OCI-M1 (cell line): ENCODE measurements at places on chromosomes 16 and 17.

- DNase-seq, result no peak
Observed at GRCh38 chr17:35129973-35130351, 8.5 kb downstream of the FNDC8 start.

DNA sequence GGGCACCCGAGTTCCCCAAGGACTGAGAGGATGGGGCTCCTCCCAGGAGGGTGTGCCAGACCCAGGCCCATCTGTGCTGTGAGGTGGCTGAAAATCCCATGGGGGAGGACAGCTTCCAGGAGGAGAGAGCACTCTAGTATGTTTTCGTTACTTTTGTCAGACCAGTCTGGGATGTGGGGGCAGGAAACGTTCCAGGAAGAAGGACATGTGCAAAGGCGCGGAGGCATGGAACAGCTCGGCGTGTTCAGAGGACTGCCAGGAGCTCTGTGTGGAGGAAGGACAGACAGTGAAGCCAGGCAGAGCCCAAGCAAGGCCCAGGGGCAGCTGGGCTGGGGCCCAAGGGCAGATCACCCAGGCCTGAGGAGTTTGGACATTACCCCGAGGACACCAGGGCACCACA lies 7.0 kb downstream of the CA4 start:
- DNase-seq, result no peak

DNA sequence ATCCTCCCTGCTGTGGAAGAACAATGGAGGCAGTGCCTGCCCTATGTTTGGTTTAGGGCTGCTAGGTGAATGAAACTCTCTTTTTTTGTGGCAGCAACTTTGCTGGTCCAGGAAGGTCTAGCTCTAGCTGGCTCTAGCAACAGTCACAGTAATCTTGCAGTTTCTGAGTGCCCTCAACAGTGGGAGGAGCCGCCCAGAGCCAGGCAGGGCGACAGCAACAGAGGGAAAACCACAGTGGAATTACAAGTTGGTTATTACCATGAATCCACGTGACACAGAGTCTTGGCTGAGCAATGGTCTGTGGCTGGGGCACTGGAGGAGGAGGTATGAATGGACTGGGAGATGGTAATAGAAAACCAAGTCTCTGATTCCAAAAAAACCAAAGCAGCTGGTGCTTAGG lies 10.3 kb downstream of the HSPB9 start:
- DNase-seq, result peak; percentile 84

GRCh38 chr17:82396601-82397435 lies 21.3 kb upstream of the HEXD start:
- no peak for DNase-seq

DNA sequence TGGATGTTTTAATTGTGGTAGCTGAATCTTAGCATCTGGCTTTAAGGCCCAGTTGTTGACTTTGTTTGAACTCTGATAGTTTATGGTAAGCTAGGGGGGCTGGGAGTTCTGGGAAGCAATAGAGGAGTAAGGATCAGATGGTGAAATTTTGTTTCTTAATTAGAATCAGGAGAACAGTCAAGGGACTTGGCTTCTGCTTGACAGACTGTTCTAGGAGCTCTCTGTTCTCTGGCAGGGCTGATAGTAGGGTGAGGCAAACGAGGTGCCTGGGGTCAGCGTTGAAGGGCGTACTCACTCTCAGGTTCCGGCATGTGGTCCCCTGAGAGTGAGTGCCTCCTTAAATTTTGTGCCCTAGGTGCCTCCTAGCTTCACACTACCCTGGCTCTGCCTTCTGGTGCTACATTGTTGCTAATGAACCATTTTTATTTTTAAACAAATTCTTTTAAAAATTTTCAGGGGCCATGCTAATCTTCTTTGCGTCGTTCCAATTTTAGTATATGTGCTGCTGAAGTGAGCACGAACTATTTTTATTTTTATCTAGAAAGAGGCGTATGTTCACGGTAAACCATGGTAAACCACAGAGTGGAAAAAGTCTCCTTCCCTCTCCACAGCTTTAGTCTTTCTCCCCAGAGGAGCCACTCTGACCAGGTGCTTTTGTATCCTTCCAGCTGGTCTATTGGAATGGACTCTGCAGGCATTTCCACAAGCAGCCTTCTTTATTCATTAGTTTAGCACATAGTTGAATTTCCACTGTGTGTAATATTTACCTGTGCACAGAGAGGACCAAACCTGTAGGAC lies 19.7 kb downstream of the SLC7A6 start:
- DNase-seq, result peak; percentile 54

GRCh38 chr17:57187391-57187790 lies 68.9 kb upstream of the MSI2 start:
- no peak for DNase-seq

- no peak for DNase-seq
Observed at GRCh38 chr17:44002141-44002848, 2.1 kb upstream of the NAGS start.

- DNase-seq, result peak; percentile 51
Observed at GRCh38 chr17:18093616-18094408, 6.1 kb downstream of the DRG2 start.

- no peak for DNase-seq
Observed at GRCh38 chr16:75080205-75081029, 36.2 kb downstream of the LDHD start.

DNA sequence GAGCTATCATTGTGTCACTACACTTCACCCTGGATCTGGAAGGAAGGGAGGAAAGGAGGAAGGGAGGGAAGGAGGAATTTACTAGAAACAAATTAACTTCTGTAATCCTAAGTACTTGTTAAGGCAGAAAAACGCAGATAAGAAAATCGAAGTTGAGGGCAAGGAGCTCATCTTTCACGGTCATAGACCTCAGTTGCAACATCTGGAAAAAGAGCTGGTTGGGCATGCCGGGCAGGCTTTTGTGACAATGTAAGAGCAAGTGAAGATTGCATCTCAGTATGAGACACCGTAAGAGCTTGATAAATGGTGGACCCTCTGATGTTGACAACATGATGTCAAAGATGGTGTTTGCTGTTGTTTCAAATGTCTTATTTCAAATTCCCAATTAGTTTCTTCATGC lies 721.5 kb downstream of the MAF start:
- DNase-seq, result no peak

DNA sequence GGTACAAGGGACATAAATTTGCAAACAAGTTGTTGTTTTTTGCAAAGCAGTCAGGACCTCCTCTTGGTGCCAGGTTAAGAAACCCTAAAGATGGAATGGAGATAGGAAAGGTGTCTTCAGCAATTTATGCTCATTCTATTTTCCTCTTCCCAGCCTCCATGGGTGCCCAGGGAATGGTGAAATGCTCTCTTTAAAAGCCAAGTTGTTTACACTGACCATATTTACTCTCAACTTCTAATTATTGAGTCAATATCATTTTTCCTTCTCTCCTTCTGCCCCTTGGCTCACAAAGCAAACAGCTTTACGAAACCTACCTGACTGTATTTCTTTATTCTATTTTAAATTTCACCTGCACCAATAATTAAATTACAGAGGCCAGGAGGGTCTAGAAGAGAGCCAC lies 138.5 kb upstream of the IRX3 start:
- DNase-seq, result no peak

DNA sequence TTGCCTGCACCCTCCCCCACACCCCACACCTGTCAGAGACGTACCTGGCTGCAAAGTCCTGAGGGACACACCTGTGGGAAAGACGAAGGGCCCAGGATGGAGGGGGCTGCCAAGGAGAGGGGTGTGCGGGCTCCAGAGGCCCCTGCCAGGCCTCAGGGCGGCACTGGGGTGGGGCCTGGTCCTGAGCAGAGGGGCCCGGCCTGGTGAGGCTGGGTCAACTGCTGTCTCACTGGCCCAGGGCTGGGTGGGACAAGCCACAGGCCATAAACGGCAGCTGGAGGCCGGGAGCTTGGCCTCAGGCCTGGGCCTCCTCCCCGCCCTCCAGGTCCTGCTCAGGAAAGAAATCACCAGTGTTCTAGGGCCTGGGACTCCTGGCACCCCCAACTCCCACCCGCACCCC lies 510 bp downstream of the TPSG1 start:
- DNase-seq, result no peak

- DNase-seq, result no peak
Observed at GRCh38 chr16:61263400-61263799, 772.8 kb downstream of the CDH8 start.

DNA sequence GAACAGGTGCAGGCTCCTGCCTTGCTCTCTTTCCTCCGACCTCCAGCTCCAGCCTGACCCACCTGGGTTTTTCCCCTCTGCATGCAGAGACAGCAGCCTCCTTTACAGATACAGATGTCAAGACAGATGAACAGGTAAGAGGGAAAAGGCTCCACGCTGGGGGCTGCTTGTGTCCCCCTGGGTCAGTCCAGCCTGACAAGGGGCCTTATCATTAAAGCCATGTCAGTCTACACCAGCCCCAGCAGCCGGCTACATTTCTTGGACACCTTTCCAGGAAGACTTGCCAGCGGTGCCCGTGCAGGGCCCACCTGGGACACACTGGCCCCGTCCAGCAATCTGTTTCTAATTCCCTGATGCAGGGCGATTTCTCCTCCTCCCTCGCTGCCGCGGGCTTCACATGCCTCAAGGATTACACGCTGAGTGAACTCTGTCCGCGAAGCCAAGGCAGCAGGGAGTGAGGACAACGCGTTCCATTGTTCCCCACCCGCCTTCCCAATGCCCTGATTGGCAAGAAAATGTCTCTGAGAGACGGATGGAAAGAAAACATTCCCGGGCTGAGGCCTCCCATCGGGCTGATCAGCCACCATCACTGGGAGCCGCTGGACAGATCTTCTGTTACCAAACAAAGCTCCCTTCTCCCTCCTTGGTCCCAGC lies 184.7 kb downstream of the C16orf95 start:
- no peak for DNase-seq

- DNase-seq, result peak; percentile 18
Observed at GRCh38 chr16:67663151-67663876, 2.6 kb downstream of the PARD6A start.

GRCh38 chr17:31745964-31746600 lies 113.0 kb downstream of the COPRS start:
- DNase-seq, result no peak

GRCh38 chr17:74485022-74485743 lies 18.7 kb downstream of the CD300A start:
- DNase-seq, result no peak

DNA sequence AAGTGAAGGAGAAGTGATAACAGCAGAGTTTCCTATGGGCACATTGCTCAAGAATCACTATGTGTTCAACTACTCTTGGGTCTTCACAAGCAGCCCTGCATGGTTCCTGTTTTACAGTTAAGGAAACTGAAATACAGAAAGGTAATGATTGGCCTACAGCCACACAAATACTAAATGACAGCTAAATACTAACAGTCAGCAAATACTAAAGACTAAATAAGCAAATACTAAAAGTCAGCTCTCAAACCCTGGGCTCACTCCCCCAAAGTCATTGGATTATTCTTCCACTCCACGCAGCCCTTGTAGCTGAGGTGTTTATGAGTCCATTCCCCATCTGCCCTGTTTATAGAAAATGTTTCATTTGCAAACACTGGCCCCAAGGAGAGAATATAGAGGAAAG lies 372.7 kb upstream of the CDH11 start:
- no peak for DNase-seq

- no peak for DNase-seq
Observed at GRCh38 chr17:59331929-59332748, 684 bp downstream of the YPEL2 start.

DNA sequence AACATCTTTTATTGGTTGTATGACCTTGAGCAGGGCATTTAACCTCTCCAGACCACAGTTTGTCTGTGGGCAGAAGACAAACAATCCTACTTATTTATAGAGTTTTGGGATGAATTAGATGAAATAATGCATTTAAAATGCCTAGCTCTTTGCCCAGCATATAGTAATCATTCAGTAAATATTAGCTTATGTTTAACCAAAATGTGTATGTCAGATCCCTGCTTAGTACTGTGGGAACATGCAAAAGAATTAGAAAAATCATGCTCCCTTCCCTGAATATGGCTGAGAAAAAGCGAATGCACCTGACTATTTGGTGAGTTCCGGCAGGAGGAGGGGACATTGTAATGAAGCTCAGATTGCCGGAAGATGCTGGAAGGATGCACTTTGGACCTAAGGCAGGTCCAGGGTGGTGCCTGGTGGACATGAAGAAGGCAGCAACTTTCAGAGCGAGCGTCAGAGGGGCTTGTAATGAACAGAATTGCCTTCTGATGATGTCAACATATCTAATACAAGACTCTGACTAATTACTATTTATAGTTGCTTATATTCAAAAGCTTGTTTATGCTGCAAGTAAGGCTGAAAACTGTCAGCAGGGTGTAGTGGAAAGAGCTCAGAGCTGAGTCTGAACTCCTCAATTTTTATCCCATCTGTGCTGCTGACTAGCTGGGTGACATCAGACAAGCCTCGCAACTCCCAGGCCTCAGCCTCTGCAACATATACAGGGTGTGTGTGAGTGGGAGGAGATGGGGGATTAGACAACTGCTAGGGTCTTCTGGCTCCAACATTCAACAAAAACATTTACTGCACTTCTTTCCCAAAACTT lies 221.2 kb downstream of the PRKCA start:
- no peak for DNase-seq

DNA sequence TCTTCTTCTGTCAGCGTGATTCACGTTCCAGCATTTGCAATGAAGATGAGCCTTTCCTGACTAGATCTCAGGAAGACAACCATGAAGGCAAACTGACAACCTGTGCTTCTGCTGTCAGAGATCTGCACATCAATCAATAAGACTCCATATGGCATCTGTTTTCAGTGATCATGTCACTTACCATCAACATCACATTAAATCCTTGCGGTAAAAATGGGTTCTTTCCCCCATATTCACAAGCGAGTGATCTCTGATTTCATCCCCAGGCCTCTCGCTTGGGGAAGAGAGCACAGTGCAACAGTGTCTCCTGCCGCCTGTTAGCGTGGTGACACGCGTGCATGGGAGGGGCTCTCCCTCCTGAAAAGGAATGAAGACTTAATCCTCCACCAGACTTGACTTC lies 11.1 kb downstream of the NACA2 start:
- DNase-seq, result no peak

DNA sequence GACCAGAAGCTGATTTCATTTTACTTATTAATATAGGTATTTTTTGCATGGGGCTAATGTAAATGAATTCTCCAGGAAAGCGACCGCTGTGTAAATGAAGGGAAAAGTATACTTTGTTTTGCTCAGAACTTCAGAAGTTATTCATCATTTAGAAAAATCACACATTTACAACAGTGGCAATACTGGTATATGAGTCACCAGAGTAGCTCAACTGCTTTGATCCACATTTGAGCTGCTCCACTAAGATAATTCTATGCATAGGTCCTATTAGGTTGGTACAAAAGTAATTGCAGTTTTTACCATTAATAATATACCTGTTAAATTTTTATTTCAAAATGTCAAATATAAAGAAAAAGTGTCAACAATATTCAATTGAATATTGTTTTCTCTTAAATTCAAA lies 22.9 kb upstream of the DYNLRB2 start:
- no peak for DNase-seq
